ENCODE measurements at places on chromosomes 1 and 21.

- peak; percentile 67 for DNase-seq
These were observed 729 bp upstream of the CDCA8 start for GRCh38 chr1:37691497-37692077.

DNA sequence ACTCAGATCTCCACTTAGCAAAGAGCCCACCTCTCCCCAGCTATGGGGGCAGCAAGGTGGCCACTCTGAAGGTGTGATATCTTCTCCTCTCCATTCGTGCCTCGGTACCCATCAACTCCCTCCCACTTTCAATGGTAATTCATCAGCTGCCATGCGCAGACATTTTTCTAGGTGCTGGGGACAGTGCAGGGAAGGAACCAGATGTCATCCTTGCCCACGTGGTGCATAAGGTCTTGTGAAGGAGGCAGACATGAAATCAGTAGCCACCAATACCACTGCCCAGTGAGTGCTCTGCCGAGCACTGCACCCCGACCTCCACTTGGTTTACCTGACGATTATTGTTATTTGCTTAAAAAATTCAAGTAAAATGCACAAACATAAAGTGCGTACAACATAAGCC, 76.3 kb upstream of the CSF3R start:
- DNase-seq: no peak

- DNase-seq: no peak
These were observed 72.2 kb downstream of the PHTF1 start for GRCh38 chr1:113686891-113687618.

DNA sequence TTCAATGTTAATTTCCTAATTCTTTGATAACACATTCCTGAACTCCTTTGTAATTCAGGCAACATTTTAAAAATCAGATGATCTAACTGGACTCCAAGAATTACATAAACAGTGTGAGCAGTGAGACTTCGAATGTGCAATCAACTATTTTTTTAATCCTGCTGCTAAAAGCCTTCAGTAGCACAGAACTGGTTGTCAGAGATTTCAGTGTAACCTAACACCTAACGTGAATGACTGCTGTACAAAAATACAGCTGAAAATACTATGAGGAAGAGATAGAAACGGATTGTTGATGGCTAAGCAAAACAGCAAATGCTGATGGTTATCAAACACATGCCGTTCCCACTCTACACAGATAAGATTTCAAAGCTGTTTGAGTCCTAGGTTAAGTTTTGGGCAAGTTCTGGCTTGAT, 46.1 kb downstream of the APP start:
- DNase-seq: no peak

GRCh38 chr1:214801191-214801590, 198.2 kb downstream of the CENPF start:
- DNase-seq: peak; percentile 51

- peak; percentile 12 for DNase-seq
These were observed 686.5 kb upstream of the ADGRL2 start for GRCh38 chr1:81114191-81114590.

DNA sequence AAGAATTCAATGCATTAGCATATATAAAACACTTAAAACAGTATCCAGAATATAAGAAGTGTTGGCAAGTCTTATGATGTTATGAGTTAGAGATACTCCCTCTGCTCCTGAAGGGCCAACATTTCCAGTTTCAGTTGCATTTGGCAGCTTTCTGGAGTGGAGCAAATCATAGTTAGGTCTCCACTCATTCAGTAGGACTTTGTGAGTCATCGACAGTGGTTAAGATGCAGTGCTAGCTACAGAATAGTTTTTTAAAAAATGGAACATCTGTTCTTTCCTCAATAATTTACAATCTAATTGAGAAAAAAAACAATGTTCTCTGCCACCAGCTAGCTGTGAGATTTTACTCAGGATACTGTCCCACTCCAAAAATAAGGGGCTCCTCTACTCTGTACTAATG, 389.1 kb downstream of the HLX start:
- peak; percentile 78 for DNase-seq

- no peak for DNase-seq
These were observed 64.7 kb upstream of the LRRC7 start for GRCh38 chr1:69502991-69503390.

DNA sequence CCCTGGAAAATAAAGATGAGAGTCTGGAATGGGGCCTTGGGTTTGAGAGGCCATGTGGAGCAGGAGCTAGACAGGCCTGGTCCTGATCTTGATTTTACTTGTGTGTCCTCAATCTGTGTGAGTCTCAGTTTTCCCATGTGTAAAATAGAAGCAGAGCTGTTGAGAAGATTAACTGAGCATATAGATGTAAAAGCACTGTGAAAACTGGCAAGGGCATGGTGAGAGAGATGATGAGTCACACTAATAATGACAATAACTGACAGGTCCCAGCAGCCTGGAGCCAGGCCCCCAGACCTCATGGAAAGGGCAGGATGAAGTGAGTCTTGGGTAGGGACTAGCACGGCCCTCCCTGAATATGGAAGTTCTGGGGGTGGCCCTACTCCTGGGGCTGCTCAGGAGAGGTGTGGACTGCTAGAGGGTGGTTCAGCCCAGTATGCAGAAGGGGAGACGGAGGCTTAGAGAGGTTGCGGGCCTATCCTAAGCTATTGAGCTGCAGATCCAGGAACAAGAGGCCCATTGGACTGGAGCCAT, 2.8 kb upstream of the AHDC1 start:
- DNase-seq: peak; percentile 48

DNA sequence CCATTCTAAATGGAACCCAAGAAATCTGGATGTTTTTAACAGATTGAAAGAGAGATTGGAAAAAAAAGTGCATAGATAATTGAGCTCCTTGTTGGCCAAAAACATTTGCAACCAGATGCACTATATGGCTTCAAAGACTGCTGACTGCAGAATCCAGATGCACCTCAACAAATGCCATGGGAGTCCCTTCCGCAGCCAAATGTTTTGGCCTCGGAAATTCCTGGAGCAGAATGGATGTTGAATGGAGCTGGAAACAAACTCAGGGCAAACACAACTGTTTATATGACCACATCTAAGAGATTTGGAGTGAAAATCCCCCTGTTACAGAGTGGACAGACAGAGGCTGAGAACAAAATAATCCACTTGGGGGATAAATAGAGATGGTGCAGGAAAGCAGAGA, 285.0 kb upstream of the NFIA start:
- DNase-seq: no peak

GRCh38 chr1:66641891-66642473, 108.0 kb downstream of the SGIP1 start:
- DNase-seq: peak; percentile 11

DNA sequence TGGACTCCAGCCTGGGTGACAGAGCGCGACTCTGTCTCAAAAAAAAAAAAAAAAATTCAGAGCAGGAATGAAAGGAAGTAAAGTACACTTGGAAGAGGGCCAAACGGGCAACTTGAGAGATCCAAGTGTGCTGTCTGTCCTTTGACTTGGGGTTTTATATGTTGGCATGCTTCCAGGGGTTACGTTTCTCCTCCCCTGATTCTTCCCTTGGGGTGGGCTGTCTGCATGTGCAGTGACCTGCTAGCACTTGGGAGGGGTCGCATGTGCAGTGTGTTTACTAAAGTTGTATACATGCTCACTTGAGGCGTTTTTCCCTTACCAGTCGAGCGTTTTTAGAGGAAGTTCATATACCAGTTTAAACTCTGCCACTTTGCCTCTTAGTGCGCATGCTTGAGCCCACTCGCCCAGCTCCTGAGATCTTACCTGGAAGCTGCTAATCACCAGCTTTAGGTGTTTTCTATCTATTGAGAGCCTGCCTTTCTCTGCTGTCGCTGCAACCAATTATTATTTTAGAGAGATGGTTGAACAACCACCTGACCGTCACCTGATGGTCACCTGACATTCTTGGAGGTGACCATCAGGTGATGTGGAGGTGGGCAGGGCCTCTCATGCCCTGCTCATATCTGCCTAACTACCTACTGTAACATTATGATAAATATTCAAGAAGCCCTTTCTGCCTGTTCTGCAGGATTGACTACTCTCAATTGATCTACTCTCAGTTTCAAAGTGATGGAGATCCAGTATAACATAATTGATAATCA, 140.1 kb downstream of the MACF1 start:
- DNase-seq: peak; percentile 4

DNA sequence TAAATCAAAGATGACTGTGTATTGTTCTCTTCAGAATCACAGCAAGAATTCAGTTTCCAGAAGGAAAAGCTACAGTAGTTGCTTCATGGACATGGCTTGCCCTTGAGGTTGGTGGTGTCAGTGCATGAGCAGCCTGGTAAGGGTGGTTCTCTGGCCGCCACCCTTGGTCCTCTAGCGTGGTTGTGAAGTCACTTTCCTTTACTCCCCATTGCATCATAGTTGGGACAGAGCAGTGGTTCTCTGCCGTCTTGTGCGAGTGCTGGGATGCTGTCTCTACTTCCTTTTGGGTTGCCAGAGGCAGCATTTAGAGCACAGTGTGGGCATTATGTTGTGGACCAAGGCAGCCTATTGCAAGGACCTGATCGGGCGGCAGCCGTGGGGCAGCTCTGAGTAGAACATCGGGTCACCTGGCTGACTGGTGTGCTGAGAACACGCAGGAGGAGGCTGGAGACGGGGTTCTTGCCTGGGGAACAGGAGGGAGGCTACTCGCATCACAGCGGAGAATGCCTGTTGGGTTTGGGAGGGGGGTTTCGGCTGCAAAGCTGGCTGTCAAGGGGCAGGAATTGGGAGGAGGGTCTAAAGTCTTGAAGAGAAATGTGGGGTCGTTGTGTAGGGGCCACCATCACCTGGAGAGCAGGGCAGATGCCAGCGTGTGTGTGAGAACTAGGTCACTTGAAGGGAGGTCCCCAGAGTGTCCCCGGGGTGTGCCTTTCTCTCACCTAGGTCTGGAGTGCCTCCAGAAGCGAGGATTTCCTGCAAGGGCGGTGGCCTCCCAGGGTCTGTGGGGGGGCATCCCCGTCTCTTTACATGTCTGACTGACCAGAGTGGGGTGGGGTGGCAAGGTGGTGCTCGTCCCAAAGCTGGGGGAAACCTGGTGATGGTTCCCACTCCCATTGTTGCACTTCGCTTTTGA, 6.3 kb downstream of the ARF1 start:
- no peak for DNase-seq

- DNase-seq: peak; percentile 51
These were observed 707 bp downstream of the PRCC start for GRCh38 chr1:156767879-156768604.

DNA sequence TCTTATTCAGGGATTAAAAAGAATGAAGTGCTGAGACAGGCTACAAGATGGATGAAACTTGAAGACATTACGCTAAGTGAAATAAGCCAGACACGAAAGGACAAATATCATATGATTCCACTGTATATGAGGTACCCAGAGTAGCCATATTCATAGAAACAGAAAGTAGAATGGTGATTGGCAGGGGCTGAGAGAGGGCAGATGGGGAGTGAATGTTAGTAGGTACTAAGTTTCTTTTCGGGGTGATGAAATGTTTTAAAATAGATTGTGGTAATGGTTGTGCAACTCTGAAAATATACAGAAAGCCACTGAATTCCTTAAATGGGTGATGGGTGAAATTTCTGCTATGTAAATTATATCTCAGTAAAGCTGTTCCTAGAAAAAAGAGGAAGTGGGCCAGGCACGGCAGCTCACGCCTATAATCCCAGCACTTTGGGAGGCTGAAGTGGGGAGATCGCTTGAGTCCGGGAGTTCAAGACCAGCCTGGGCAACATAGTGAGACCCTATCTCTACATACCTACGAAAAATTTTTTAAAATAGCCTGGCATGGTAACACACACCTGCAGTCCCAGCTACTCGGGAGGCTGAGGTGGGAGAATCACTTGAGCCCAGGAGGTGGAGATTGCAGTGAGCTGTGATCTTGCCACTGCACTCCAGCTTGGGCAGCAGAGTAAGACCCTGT, 15.9 kb downstream of the SLC27A3 start:
- peak; percentile 63 for DNase-seq

DNA sequence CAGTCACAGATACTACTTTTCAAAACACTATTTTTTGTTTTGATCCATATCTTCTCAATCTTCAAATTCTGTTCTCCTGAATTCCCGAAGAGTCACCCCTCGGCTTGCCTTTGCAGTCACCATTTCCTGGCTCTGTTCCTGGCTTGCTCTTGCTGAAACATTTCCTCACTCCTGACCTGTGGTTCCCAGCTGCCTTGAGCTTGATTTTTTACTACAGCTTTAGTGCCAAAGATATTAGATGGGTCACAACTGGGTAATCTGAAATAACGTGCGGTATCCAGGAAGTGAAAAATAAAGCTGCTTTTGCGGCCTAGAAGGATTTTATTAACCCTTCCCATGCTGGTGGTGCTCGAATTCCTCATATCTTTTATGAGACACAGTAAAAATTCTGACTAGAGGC, 318.8 kb downstream of the PCP4 start:
- DNase-seq: no peak

- no peak for DNase-seq
These were observed 141.2 kb downstream of the SLC44A5 start for GRCh38 chr1:75469586-75470173.

- DNase-seq: no peak
These were observed 753.3 kb downstream of the LTN1 start for GRCh38 chr21:28239340-28239739.

DNA sequence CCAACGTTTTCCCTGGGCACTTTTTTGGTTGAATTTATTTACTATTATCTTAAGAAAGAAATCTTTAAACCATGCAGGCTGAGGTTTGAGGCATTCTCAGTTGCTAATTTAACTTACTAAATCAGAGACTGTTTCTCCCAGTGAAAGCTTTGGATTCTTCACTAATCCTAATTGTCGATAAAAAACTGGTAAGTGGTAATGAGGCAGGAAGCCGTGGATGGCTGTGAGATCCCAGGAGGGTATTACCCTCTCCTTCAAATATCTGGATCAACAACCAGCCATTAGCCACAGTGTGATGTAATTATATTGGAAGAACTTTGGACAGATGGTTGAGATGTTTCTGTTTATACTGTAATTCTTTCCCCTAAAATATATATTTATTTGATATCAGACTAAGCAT, 485.0 kb downstream of the DISC1 start:
- no peak for DNase-seq

GRCh38 chr1:5920201-5920600, 72.0 kb downstream of the NPHP4 start:
- DNase-seq: no peak

- DNase-seq: no peak
These were observed 115.0 kb downstream of the RERE start for GRCh38 chr1:8702472-8702849.

DNA sequence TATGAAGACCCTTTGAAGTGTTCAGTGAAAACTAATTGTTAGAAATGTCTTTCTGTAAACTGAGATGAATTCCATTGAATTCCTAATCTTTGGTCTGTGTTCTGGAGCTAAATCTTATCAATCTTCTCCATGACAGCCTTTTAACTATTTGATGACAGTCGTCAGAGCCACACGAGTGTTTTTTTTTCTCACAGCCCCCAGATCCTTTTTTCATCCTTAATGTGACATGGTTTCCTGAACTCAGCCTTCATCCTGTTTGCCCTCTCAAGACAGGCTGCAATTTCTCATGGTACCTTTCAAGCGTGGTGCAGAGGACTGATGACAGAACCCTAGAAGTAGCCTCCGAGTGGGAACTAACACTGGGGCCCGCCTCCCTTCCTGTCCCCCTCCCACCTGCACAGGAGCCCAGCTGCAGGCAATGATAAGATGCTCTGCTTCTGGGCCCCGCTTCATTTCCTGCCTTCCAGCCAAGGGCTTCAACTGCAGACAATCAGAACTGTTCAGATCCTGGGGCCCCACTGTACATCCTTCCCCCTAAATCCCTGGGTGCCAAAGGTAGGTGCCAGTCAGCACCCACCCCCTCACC, 114.6 kb upstream of the VAV3 start:
- DNase-seq: no peak

GRCh38 chr1:221159608-221160007, 280.4 kb downstream of the HLX start:
- DNase-seq: no peak

All from ELR (cell line).